ENCODE measurements at places on chromosomes 2 and 18. TPM values are rescaled to one million over a fixed set of nuclear protein-coding genes. Genes with fewer than 3 reads are reported as not detected.

Gene XDH
- not detected for total RNA-seq

DNA sequence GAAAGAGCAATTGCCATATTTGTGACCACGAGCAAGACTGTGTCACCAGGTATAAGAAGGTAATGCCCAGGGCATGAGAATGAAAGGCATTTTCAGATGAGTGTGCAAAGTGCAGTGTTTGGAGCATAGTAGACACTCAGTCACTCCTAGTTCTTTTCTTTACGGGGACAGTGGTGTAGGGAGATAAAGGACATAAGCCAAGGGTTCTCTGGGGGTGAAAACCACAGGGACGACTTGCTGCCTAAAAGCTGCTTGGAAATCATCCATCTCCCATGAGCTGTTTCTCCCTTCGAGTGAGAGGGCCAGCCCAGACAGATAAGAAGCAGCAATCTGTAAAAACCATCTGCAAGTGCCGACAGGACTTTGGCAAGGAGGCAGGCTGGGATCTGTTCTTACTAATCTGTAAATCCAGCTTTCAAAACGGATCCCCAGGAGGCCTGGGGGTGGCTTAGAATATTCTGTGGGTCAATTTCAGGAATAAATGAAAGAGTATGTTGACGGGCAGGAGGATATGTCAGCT, 221.6 kb downstream of the LPIN1 start:
- H3K36me3 ChIP-seq = no peaks in the 10 kb centered on the region
- H3K4me3 ChIP-seq = no peak overlapping the region
- no peaks in the 10 kb centered on the region for H3K27me3 ChIP-seq

DNA sequence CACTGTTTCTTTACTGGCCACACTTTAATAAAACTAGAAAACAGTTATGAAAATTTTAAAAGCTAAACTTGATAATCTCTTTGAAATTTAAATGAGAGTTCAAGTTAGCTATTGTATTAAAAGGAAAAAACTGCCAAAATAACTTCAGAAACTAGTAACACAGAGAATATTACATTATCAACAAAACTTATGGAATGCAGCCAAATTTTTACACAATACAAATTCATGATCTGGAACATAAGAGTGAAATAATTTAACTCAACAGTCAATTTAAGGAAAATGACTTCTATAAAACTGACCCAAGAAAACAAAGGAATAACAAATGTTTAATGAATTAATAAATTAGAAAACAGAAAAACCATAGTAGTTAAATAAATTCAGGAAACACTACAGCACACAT, 65.0 kb downstream of the TCF4 start:
- no peaks in the 10 kb centered on the region for H3K36me3 ChIP-seq
- no peak overlapping the region for H3K27ac ChIP-seq
- peaks cover 2% of the 10 kb centered on the region for H3K4me1 ChIP-seq
- no peak overlapping the region for H3K4me3 ChIP-seq
- no peaks in the 10 kb centered on the region for H3K27me3 ChIP-seq

DNA sequence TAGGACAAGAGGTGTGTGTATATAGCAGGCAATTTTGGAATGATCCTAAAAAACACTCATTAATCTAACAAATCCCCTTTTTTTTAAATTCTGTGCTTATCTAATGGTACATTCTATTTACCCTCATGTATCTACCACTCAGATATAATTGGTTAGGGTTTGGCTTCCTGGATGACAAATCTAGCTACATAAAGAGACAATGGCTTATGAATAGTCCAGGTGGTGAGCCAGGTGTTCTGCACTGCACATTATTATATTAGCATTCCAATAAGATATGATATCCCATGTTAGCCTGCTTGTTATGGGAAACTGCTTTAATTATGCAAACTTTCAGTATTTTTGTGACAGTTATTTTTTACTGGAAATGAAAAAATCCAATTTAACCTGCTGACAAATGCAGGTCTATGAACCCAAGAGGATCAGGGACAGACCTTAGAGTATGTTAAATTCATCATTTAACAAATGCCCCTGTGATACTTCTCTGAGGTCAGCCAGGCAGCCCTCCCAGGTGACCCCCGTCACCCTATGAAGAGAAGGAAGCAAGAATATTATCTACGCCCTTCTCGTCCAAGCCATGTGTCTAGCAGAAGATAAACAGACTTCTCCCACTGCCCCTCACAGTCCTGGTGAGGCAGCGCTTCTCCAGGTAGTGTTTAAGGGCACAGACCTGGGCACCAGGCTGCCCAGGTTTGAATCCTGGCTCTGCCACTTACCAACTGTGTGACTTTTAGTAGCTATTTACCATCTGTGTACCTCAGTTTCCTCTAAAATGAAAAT, 83.0 kb downstream of the ADD2 start:
- H3K27me3 ChIP-seq = no peaks in the 10 kb centered on the region
- DNase-seq = no peak
- H3K4me1 ChIP-seq = no peaks in the 10 kb centered on the region
- H3K27ac ChIP-seq = no peak overlapping the region

DNA sequence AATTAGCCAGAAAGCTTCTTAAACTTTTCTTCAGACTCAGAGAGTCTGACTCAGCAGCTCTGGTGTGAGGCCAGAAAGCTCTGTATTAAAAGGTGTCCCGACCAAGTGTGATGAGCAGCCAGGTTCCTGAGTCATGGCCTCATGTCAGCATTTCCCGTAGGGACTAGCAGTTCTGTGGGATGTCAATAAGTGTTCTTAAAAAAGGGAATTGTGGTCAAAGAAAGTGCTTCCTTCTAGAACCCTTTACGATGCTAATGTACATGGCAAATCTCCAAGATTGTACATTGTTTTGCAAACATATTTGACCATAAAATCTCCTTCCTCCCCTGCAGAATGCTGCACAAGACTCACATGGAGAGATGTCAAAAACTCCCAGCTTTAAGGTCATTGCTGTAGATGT, 80.1 kb downstream of the PLA2R1 start:
- DNase-seq = peak; percentile 48
- no peak overlapping the region for H3K4me3 ChIP-seq

Gene SLC23A3
- 2.4 TPM for total RNA-seq

Gene DCDC2C
- not detected for total RNA-seq

- H3K36me3 ChIP-seq = no peaks in the 10 kb centered on the region
- H3K4me3 ChIP-seq = peak overlapping the region; percentile 59
- peak; percentile 56 for DNase-seq
- peaks cover 13% of the 10 kb centered on the region for H3K4me1 ChIP-seq
Measured at GRCh38 chr18:79950515-79951341, 725 bp downstream of the SLC66A2 start.

Gene IGFBP5
- 3,071 TPM for total RNA-seq

GRCh38 chr2:12261986-12262680, 454.6 kb upstream of the TRIB2 start:
- H3K4me3 ChIP-seq = no peak overlapping the region
- no peaks in the 10 kb centered on the region for H3K27me3 ChIP-seq
- H3K4me1 ChIP-seq = peaks cover 5% of the 10 kb centered on the region
- no peak for DNase-seq

GRCh38 chr2:50955081-50955480, 76.9 kb downstream of the NRXN1 start:
- DNase-seq = no peak
- H3K27ac ChIP-seq = no peak overlapping the region
- H3K4me3 ChIP-seq = no peak overlapping the region
- H3K36me3 ChIP-seq = no peaks in the 10 kb centered on the region

Gene VPS54
- total RNA-seq = 28.6 TPM

Gene SNORC
- 0.76 TPM for total RNA-seq

GRCh38 chr2:239190921-239191885, 209.6 kb downstream of the HDAC4 start:
- no peaks in the 10 kb centered on the region for H3K36me3 ChIP-seq
- H3K27ac ChIP-seq = no peak overlapping the region

Gene PDE1A
- 10.4 TPM for total RNA-seq

Gene CPS1
- 7.0 TPM for total RNA-seq

GRCh38 chr2:187547353-187547979, 6.8 kb downstream of the TFPI start:
- DNase-seq = no peak
- H3K36me3 ChIP-seq = no peaks in the 10 kb centered on the region
- H3K4me1 ChIP-seq = no peaks in the 10 kb centered on the region
- H3K27me3 ChIP-seq = no peaks in the 10 kb centered on the region
- H3K4me3 ChIP-seq = no peak overlapping the region
- H3K27ac ChIP-seq = no peak overlapping the region

DNA sequence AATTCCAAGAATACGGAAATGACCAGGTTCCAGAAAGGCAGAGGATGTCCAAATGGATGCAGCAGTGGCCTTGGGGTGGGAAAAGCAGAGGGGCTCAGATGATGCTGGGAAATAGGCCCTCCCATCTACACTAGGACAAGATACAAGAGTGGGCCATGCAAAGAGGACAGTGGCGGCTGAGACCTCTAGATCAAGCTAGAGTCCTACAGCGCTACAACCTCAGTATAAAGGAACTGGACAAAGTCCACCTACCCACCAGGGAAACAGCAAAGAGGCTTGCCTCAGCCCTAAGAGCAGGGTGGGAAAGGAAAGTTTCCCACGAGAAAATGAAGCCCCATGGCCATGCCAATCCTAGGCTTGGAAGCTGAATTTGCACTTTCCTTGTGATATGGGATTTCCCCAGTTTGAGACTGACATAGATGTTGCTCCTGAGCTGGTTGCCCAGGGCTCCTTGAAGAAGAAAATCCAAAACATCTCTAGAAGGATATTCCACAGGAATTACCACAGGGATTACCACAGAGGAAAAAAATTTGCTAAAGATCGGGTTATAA, 282.2 kb downstream of the MREG start:
- H3K4me3 ChIP-seq = no peak overlapping the region
- DNase-seq = no peak
- no peak overlapping the region for H3K27ac ChIP-seq
- H3K27me3 ChIP-seq = no peaks in the 10 kb centered on the region
- H3K4me1 ChIP-seq = peaks cover 4% of the 10 kb centered on the region
- H3K36me3 ChIP-seq = no peaks in the 10 kb centered on the region

Gene GLB1L
- 14.4 TPM for total RNA-seq

Gene ZNF804A
- total RNA-seq = 0.11 TPM

Gene CXCR1
- total RNA-seq = 0.43 TPM

Gene CD28
- 0.56 TPM for total RNA-seq

Gene REG1A
- not detected for total RNA-seq

GRCh38 chr2:185128346-185128745, 530.0 kb downstream of the ZNF804A start:
- no peaks in the 10 kb centered on the region for H3K36me3 ChIP-seq
- no peak for DNase-seq
- H3K4me1 ChIP-seq = no peaks in the 10 kb centered on the region
- H3K4me3 ChIP-seq = no peak overlapping the region

Gene SPC25
- total RNA-seq = 0.84 TPM

- DNase-seq = no peak
- H3K36me3 ChIP-seq = no peaks in the 10 kb centered on the region
- H3K27ac ChIP-seq = no peak overlapping the region
- H3K27me3 ChIP-seq = no peaks in the 10 kb centered on the region
- H3K4me3 ChIP-seq = no peak overlapping the region
Measured at GRCh38 chr2:215680605-215681598, 245.0 kb upstream of the FN1 start.

- H3K27me3 ChIP-seq = no peaks in the 10 kb centered on the region
- H3K4me3 ChIP-seq = no peak overlapping the region
- no peak overlapping the region for H3K27ac ChIP-seq
- no peak for DNase-seq
- peaks cover 5% of the 10 kb centered on the region for H3K4me1 ChIP-seq
Measured at GRCh38 chr2:233062451-233062850, 2.3 kb downstream of the INPP5D start.

Gene EFHD1
- 14.8 TPM for total RNA-seq

DNA sequence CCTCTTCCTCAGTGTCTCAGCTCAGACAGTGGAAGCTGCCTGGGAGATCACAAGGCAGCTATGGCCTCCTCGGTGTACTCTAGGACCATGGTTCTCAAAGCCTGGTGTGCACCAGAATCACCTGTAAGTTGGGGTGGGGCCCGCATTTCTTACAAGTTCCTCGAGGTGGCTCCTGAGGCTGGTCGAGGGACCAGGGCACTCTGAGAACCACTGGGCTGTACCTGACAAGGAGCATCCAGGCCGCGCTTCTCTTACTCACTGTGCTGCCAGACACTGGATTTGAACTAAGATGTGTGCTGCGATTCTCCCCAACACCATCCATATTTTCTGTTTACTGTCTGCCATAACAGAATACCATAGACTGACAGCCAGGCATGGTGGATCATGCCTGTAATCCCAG, 59.5 kb downstream of the DIPK1C start:
- H3K4me1 ChIP-seq = peaks cover 2% of the 10 kb centered on the region
- no peak overlapping the region for H3K4me3 ChIP-seq
- no peaks in the 10 kb centered on the region for H3K27me3 ChIP-seq
- H3K36me3 ChIP-seq = no peaks in the 10 kb centered on the region

DNA sequence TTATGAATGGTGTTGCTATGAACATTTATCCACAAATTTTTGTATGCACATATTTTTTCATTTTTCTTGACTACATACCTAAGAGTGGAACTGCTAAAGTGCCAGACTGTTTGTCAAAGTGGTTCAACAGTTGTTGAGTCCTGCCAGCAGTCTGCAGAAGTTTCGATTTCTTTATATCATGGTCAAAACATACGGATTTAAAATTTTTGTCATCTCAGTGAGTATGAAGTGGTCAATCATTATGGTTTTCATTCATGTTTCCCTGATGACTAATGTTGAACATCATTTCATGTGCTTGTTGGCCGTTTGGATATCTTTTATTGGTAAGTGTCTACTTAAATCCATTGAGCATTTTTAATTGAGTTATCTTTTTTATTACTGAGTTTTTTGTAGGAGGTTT, 39.2 kb downstream of the CCDC138 start:
- H3K27me3 ChIP-seq = no peaks in the 10 kb centered on the region
- DNase-seq = no peak
- no peaks in the 10 kb centered on the region for H3K36me3 ChIP-seq
- no peak overlapping the region for H3K27ac ChIP-seq

GRCh38 chr2:167814881-167815718, 432.3 kb downstream of the STK39 start:
- H3K4me3 ChIP-seq = no peak overlapping the region
- H3K36me3 ChIP-seq = no peaks in the 10 kb centered on the region
- H3K27me3 ChIP-seq = no peaks in the 10 kb centered on the region
- no peak for DNase-seq
- no peaks in the 10 kb centered on the region for H3K4me1 ChIP-seq
- no peak overlapping the region for H3K27ac ChIP-seq

DNA sequence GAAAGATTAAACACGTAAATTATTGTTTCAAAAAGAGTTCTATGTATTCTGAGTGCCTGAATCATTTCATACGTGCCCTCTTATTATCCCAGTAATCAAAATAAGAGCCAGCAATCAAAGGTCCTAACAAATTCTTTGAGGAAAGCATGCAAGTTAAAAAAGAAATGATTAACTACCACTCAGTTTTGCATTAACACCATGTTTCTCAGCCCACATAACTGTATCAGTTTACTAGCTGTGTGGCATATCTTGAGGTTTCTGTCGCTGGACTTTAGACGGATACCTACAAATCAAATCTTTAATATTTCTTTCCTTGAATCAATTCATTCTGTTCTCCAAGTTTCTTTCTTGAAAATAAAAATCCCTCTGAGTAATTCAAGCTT, 668.9 kb upstream of the CHAC2 start:
- no peak overlapping the region for H3K4me3 ChIP-seq
- H3K36me3 ChIP-seq = no peaks in the 10 kb centered on the region
- no peaks in the 10 kb centered on the region for H3K4me1 ChIP-seq
- peaks cover 3% of the 10 kb centered on the region for H3K27me3 ChIP-seq
- no peak overlapping the region for H3K27ac ChIP-seq
